HepG2 (cell line): ENCODE measurements at places on chromosomes 1 and 21. TPM values are rescaled to one million over a fixed set of nuclear protein-coding genes. Genes with fewer than 3 reads are reported as not detected.

DNA sequence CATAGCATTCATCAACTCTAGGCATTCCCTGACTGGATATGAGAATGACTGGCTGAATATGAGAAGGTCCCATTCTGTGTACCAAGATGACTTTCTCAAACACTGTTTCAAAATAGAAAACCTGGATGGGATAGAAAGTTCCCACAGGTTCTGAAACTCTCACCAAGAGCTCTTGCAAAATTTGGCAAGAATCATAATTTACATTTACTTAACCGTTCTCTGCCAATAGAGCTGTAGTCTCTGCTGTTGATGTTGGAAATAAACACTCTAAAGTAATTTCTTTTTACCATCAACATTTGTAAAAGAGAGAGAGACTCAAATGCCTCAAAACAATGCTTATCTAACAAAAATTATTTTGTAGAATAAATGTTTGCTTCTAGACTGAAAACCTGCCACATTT lies 221.1 kb downstream of the LMO4 start:
- DNase-seq, result no peak
- no peaks in the 10 kb centered on the region for H3K27me3 ChIP-seq
- no peaks in the 10 kb centered on the region for H3K36me3 ChIP-seq
- H3K27ac ChIP-seq, result no peak overlapping the region

DNA sequence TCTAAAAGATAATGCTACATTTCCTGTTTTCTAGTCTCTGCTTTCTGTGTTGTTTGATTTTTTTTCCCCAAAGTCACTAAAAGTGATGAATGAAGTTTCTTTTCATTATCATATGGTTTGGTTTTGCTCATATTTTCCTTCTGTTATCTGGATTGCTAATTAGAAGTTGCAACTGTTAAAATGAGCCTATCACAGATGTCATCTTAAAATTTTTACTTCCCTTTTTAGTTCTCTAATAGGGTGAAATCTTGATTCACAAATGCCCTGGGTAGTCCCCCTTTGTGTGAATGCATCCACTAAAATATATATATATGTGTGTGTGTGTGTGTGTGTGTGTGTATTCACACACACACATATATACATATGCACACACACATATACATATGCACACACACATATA lies 144.1 kb downstream of the GREM2 start:
- H3K4me3 ChIP-seq, result no peak overlapping the region
- no peak overlapping the region for H3K27ac ChIP-seq
- no peak for DNase-seq
- no peaks in the 10 kb centered on the region for H3K4me1 ChIP-seq
- no peaks in the 10 kb centered on the region for H3K36me3 ChIP-seq

CHRM3 gene
- not detected in 2 replicates for total RNA-seq

TMEM54 gene
- total RNA-seq, result 0.76 and 2.5 TPM in 2 replicates

GNG12 gene
- total RNA-seq, result 0.11 and 0.17 TPM in 2 replicates

- H3K4me3 ChIP-seq, result no peak within 1 kb of the TSS
- H3K36me3 ChIP-seq, result no peaks in the 10 kb centered on the region
- no peak within 1 kb of the TSS for H3K27ac ChIP-seq
- H3K27me3 ChIP-seq, result peaks cover 24% of the 10 kb centered on the region
- no peaks in the 10 kb centered on the region for H3K4me1 ChIP-seq
Measured at GRCh38 chr1:37634244-37634991, at the start of gene RSPO1. TSS of gene RSPO1 (minus strand) at chr1:37634892. CDS start at chr1:37629661, 5,231 bp downstream.

DNA sequence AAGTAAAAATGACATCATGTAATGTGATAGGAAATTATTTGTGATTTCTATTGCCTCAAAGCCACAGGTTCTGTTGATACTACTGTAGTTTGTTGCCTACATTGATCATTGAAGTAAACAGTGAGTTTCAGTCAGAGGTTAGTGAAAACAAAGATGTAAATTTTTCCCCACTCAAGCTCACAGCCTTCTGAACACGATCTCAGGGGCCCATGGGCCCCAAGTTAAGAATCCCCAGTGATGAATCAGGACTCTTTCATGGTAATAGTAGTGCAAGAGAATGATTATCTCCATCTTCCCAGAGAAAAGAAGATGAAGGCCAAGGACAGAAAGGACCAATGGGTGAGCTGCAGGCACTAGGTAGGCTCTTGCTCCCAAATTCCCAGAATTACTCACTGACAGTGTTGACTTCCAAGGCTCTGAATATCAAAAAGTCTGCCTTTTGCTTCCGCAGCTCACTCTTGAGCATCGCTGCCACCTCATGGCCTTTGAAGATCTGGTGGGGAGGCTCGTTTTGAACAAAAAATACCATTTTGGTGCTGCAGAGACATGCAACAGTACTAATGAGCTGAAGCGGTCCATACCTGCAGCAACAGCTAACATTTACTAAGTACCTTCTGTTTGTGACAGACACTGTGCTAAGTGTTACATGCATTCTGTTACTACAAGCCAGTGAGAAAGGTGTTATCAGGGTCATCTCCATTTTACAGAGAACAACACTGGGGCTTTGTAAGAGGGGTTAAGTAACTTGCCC lies 113.3 kb downstream of the KIAA0319L start:
- H3K4me3 ChIP-seq, result no peak overlapping the region
- peaks cover 25% of the 10 kb centered on the region for H3K36me3 ChIP-seq
- H3K4me1 ChIP-seq, result peaks cover 25% of the 10 kb centered on the region
